ENCODE measurements at places on chromosomes 1 and 21. TPM values are rescaled to one million over a fixed set of nuclear protein-coding genes. Genes with fewer than 3 reads are reported as not detected.

Gene TBX19
- 1.8 TPM for total RNA-seq

Gene DIO1
- not detected for total RNA-seq

Gene SLFNL1
- not detected for total RNA-seq

Gene LORICRIN
- not detected for total RNA-seq

Gene THEM5
- total RNA-seq, result not detected

Gene TSSK3
- total RNA-seq, result 2.0 TPM

Gene TENT5C
- total RNA-seq, result 0.21 TPM
